Amniotic stem cell (primary cell): ENCODE measurements at places on chromosomes 7 and 10.

DNA sequence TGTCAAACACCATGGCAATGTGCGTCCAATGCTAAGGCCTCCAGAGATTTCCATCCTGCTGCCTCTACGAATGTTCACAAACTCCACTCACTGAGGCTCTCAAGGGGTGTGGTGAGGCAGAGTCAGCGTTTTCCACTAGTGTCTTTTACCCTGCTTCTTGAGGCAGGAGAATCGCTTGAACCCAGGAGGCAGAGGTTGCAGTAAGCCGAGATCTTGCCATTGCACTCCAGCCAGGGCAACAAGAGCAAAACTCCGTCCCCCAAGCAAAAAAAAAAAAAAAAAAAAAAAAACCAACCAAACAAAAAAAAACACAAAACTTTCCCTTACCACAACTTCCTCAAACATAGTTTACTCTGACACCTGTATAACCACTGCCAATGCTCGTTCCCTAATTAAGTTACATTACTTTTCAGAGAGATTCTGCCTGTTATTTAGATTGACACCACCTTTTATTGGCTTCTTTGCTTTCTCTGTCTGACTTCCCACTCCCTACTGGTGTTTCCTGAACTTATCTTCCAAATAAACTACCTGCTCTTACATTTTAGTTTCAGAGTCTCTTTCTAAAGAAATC is 102.1 kb upstream of the ZNF746 start:
- no peak for DNase-seq

DNA sequence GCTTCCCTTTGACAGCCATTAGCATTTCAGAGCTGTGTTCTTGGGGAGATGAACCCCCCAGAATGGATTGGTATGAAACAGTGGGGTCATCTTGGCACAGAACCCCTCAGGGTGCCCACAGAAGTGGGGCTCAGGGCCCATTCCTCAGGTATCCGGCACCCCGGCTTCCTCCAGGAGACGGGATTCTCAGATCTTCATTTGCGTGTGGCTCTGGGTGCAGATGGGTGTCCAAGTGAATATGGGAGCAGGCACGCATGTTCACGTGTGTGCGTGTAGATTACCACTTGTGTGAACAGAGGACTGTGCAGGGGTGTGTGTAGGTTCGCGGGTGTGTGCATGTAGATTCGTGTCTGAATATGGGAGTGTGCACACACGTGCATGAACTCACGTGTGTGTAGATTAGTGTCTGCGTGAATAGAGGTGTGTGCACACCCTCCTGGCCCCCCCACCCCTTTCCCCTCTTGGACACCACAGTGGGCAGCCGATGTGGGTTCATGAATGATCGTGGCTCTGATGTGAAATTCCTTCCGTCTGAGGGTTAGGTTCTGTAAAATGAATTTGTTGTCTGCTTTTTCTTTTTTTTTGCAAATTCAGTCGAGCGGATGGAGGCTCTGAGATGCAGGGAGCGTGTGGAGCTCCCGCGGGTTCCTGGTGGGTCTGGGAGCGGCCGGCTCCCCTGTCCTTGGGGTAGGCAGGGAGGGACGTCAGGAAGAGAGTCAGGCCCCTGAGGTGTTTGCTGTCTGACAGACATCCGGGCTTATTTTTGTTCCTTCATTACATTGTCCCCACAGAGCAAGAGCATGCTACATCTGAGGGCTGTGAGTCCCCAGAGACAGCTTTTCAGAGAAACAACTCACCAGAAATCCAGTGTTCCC is 7.4 kb downstream of the ELFN1 start:
- DNase-seq, result no peak

GRCh38 chr10:63120554-63120953 is 12.6 kb upstream of the NRBF2 start:
- no peak for DNase-seq

DNA sequence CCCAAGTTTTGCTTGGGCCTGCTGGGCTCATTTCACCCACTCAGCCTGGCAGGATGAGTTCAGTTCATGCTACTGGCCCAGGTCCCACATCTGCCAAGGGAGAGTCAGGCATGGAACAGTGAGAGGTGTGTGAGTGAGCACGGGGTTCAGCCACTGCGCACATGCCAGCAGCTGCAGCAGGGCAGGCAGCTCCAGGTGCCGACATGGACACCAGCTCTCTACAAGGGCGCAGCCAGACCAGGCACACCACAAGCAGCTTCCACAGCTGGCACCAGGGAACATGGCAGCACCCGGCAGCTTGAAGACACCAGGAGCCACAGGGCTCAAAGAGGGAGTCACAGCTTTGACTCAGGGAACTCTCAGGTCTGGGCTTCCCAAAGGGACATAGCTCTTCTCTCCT is 938.0 kb downstream of the SORCS3 start:
- DNase-seq, result no peak

DNA sequence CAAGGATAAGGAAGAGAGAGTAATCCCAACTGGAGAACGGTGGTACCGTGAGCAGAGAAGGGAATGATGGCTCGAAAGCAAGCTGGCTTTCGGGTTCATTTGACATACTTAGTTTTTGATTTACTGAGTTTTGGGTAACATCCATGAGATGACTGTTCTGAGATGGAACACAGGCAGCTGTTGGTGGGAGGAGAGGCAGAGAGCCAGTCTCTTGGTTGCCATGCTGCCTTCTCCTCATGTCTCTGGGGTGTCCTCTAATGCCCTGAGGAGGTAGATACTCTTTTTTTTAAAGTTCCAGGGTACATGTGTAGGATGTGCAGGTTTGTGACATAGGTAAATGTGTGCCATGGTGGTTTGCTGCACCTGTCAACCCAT is 76.4 kb upstream of the NRP1 start:
- DNase-seq, result no peak

GRCh38 chr10:66980246-66980815 is 54.5 kb downstream of the LRRTM3 start:
- DNase-seq, result no peak

DNA sequence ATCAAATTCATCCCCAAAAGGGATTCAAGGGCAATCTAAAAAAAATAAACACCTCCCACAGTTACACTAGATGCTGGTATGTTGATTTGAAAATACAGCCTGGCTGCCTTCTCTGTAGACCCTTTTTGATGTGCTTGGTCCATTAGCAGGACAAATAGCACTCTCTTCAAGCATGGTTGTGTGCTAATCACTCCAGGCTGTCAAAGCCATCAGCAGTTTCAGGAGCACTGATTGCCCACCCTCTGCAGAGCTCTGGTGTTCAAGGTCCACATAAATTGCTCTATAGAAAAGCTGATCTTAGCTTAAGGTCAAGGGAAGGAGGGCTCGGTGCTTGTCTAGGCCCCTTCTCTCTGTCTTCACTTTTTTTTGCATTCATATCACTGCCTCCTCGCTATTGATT is 35.4 kb downstream of the PRR15 start:
- no peak for DNase-seq

DNA sequence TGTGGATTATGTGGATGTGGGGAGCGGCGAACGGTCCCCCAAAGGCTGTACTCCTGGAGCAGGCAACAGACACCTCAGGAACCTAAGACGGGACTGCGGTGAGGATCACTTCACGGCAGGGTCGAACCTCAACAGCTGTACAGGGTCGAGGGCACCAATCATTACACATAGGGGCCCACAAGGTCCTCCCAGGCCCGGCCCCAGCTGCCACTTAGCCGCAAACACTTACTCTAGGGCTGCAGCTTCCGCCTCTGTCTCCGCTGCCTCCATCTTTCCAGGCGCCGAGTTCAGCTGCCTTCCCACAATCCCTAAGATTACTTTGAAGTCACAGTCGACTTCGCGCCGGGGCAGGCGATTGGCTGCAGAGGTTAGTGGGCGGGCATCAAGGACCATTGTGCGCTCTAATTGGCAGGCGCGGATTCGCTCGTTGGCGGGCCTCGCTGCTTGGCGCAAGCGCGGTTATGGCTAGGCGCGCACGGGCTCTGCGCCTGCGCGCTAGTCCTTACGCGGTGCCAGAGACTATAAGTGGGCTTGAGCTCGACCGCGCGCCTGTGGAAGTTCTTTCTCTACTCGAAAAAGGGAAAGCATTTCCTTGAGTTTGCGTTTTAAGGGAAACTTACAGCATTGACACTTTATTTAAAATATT is at the start of gene ZWINT:
ZWINT (minus strand) TSS at position 293 of the 646 bp plus-strand sequence; CDS start at position 270, 23 bp downstream.
- DNase-seq, result peak; percentile 90

DNA sequence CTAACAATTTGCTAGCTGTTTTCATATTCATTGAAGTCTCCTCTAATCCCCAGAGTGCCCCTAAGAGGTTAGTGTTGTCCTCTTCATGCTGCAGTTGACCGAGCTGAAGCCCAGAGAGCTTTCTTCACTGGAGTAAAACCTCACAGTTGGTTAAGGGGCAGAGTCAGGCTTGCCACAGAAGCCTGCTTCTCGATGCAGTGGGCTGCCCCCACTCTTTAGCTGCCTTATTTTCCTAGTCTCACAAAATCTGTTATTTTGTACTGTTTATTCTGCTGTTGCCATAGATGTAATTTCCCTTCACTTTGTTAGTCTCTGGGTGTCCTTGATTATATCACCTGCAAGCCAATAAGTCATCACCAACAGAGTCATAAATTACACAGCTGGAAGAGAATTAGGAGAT is 56.3 kb upstream of the ZPBP start:
- no peak for DNase-seq
